ENCODE measurements at places on chromosomes 12 and 14.

- DNase-seq: no peak
Measured at GRCh38 chr14:55813630-55814029, 233.6 kb downstream of the KTN1 start.

- DNase-seq: no peak
Measured at GRCh38 chr14:93017301-93017797, 94.4 kb downstream of the CHGA start.

DNA sequence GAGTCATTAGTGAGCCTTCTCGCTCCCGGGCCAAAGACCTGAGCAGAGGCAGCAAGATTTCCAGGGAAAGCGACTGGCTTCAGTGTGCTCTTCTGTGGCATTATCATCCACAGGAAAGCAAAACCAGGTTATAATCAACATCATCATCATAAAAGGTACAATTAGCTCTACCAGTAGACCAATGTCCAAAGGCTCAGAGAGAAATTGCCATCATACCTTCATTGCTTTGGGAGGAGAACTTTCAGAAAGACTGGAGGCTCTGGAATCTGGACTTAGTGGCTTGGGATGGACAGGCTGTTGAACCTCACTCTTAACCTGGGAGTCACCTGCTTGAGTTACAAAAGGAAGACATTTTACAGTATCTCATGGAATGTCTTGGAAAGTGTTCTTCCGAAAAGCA lies 25.1 kb upstream of the CERS5 start:
- DNase-seq: no peak

GRCh38 chr12:105419606-105420005 lies 89.1 kb downstream of the C12orf75 start:
- DNase-seq: no peak

DNA sequence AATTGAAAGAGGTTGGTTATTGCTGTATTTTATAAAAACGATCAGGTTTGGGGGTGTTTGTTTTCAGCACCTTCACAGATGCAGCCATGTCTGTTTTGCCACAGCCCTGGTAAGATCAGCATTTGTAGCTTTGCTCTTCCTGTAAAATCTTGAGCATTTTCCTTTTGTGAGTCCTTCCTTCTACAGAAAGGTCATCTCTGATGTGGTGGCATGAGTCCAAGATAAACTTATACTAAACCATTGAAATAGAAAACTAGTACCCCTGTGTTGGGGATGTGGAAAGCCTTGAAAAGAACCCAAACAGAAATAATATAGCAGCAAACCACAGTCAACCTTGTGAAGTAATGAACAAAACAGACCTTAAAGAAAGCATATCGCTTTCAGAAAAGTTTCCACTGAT lies 85.5 kb downstream of the TGFB3 start:
- DNase-seq: no peak

- DNase-seq: no peak
Measured at GRCh38 chr12:67928621-67929383, 60.4 kb upstream of the IFNG-AS1 start.

DNA sequence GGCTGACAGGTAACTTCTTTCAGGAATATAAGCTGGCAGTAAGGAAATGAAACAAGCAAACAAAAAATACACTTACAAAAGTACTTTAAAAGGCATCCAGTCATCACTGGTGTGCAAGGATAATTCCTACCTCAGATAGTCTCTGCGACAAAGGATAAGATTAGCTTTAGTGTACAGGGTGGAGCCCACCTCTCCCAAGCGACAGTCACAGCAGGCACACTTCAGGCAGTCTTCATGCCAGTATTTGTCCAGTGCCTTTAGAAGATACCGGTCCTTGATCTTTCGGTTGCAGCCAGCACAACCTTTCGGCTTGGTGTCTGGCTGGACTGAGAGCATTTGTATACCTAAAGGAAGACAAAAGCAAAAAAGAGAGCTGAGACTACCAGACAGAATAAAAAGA lies 5.4 kb downstream of the LMO3 start:
- DNase-seq: no peak

DNA sequence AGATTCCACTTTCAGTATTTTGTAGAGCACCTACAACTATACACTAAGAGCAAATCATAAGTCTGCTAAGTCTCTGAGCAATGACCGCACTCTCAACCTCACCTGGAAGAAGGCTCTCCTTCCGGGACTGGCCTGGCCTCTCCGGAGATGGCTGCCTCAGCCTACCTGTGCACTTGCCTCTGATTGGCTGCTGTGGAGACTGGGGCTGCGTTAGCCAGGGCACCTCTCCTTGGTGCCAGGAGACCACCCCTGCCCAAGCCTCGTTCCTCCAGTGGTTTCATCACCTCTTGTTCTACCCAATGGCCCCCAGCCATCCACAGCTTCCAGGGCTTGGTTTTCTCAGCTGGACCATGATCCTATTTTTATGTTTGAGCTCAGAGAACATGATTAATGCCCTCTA lies 64.7 kb upstream of the JDP2 start:
- no peak for DNase-seq

DNA sequence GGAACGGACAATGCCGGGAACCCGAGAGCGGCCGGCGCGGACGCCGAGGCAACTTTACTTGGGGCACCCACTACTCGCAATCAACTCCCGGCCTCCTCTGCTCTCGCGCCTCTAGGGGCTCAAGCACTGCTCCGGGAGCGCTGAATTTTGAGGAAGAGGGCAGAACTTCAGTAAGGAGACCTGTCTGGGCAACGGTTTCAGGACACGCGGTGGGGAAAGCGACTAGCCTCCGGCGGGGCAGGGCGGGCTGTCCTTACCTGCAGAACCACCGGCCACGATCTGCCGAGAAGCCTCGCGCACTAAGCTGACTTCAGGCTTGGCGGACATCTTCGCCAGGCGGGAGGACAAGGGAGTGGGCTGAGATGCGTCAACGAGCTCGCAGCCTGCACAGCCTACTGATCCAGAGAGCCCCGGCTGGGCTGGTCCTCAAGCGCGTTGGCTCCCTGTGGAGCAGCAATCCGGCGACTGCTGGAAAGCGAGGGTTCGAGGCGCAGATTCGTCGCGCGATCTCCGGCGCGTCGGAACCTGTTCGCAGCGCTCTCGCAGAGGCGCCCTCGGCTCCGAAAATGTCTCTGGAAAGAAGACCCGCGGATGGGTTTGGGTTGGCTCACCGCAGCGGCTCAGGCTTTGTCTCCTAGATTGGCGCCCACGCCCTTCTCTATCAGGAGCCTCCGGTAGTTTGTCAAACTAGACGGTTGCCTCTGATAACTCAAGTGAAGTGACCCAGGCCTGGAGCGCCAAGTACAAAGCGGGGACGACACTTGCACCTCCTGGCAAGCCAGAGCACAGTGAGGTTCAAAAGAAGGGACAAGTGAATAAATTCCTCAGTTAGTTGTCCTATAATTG lies at the start of gene SLC25A21:
SLC25A21 (minus strand) TSS at position 583 of the 846 bp plus-strand sequence.
- DNase-seq: no peak

Measured in activated T-helper 9 cell treated with anti-CD3 and anti-CD28 coated beads, Interleukin-2, amount 50 U/mL, for 16 hours (primary cell).